Natural killer cell (primary cell): ENCODE measurements at places on chromosomes 1 and 21. TPM values are rescaled to one million over a fixed set of nuclear protein-coding genes. Genes with fewer than 3 reads are reported as not detected.

ESPN gene
- 2.0 TPM for total RNA-seq

CDCP2 gene
- not detected for total RNA-seq

AMY1A gene
- not detected for total RNA-seq

ESRRG gene
- not detected for total RNA-seq

LDLRAD1 gene
- not detected for total RNA-seq

ZBED6 gene
- 39.8 TPM for total RNA-seq
